ENCODE measurements at places on chromosomes 1 and 21.

DNA sequence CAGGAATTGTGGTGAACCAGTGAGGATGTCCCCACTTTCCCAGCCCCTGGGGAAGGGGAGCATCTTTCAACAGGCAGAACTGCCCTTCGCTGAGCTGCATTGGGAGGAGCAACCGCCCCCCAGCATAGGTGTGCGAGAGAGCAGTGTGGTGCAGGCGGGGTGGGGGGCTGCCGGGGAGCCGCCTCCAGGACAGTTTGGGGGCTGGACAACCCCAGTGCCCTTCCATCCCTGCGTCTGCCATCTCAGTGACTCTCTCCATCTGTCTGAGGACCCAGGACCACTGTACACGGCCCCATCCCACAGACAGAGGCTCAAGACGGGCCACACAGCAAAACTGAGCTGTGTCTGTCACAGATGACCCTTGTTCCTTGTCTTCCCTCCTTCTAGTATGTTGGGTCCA is 14.2 kb downstream of the PODN start:
- DNase-seq = no peak

GRCh38 chr1:26945138-26945537 is 15.1 kb downstream of the KDF1 start:
- DNase-seq = no peak

- DNase-seq = no peak
Observed at GRCh38 chr1:202438393-202439174, 90.1 kb downstream of the PPP1R12B start.

- DNase-seq = peak; percentile 45
Observed at GRCh38 chr1:1591452-1591851, 8.5 kb downstream of the FNDC10 start.

DNA sequence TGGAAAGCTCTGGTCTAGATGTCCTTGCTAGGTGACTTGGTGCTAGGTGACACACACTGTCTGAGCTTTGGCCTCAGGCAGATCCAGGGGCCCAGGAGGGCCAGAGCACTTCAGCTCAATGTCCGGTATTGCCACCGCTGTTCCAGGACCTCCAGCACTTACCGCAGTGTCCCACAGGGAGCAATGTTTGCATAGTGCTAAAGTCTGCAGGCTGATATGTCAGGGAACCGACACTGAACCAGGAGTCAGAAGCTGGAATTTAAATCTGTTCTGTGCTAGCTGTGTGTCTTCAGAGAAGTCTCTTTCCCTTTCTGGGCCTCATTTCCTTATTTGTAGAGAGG is 19.3 kb downstream of the DHCR24 start:
- DNase-seq = no peak

- DNase-seq = no peak
Observed at GRCh38 chr1:150902346-150902745, 15.4 kb downstream of the CTXND2 start.

DNA sequence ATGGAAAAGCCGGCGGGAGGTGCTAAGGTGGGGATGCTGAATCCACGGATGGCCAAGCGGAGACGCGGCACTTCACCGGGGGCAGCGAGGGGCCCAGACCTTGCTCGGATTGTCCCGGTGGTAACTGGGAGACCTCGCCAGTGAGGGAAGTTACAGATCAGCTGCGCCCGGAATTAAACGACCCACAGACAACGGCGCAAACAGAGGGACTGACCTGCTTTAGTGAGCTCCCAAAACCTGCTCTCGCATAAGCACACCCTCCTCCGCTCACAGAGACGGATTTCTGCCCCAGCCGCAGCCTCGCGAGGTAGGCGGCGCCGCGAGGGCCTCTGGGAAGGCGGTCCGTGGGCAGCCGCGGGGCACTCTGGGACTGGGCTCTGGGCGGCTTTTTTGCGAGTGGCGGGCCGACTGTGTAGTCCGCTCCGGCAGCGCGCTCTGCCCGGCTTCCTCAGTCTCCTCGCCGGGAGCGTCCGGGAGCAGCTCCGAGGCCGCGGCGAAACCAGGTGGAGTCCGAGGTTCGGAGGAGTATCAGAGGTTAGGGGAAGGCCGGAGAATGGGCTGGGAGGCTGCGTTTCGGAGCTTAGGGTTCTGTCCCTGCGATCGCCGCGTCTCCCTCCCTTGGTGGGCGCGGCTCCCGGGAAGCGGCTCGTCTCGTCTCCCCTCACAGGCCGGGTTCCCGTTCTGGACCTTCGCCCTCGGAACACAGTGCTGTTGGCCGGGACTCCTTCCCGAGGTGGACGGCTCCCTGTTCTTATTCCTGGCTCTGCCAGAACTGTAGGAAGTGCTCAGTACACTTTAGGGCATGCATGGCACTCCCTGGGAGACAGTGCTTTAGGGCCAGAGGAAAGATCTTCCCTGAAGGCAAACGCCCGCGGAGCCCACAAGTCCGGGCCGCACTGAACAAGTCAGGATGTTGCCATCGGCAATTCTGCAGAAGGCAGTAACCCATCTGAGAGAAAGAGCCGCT is at the start of gene EXO5:
Gene EXO5 (plus strand): TSS at position 393 of the 967 bp plus-strand sequence. CDS start 5,778 bp downstream, outside the sequence.
- DNase-seq = peak; percentile 71

GRCh38 chr1:96073100-96073499 is 648.5 kb upstream of the PTBP2 start:
- no peak for DNase-seq

DNA sequence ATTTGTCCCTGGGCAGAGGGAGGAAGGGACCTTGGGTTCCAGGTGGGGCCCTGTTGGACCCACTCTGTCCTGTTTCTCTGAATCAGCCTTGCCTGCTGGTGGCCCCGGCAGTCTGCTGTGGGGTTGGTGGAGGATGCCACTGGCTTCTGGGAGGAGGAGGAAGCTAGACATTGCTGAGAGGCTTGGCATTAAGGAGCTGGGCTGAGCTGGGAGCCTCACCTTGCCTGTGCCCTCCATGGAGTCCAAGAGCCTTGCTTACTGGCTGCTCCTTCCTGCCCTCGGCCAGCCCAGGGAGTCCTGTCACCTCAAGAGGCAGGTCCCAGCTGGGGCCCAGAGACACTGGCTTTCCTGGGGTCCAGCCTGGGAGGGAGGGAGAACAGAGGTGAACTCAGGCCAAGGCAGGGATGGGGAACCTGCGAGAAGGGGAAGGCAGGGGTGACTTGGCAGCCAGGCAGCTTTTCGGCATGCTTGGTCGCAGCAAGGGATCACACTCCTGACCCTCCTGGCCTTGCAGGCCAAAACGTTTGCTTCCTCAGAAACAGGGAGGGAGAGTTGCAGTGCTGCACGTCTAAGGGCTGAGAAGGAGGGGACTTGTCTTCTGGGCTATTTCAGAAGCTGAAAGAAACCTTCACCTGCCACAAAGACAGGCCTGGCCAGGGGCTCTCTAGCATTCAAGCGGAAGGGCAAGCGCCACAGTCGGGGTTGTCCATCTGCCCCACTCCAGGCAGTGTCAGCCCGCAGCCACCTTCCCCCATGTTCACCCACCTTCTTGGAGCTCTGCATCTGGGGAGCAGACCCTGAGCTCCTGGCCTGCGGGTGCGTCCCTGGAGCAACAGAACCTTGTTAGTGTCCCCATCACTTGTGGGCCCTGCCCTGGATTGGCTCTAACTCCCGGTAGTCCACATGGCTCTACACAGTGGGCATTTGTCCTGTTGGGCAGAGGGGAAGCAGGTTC is 8.9 kb downstream of the TMEM201 start:
- no peak for DNase-seq

- DNase-seq = no peak
Observed at GRCh38 chr1:80023358-80023757, 1016.8 kb upstream of the ADGRL4 start.

- peak; percentile 68 for DNase-seq
Observed at GRCh38 chr1:209590405-209590804, 6.9 kb downstream of the CAMK1G start.

- DNase-seq = no peak
Observed at GRCh38 chr1:176199707-176200106, 7.4 kb downstream of the COP1 start.

GRCh38 chr1:31626223-31627207 is 9.0 kb downstream of the HCRTR1 start:
- DNase-seq = peak; percentile 24

GRCh38 chr1:99540744-99541143 is 105.2 kb upstream of the PALMD start:
- DNase-seq = no peak

DNA sequence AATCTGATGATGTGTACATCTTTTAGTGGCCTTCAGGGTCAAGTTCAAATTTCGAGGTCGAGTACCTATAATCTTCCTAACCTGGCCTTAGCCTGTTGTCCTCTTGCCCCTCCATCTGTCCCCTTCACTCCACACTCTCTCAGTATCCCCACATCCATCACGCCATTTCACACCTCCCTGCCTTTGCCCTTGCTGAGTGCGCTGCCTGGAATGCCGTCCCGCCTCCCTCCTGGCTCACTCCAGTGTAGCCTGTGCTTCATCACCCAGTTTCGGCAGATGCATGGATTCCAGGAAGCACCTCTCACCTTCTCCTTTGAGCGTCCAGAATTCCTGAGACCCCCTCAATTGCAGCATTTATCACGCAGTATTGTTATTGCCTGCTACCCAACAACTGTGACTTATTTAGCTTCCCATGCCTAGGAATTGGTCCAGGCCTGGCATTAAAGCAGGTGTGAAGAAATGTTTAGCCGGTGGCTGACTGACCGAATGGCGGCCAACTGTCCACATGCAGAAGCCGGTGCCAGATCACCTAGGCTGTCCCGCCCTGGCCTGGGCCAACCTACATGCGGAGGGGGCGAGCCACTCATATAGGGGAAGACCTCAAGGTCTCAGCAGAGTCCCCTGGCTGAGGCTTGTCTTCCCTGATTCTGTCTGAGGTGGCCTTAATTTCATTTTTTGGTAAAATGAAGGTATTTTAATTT is 34.5 kb downstream of the MYOM3 start:
- peak; percentile 24 for DNase-seq

DNA sequence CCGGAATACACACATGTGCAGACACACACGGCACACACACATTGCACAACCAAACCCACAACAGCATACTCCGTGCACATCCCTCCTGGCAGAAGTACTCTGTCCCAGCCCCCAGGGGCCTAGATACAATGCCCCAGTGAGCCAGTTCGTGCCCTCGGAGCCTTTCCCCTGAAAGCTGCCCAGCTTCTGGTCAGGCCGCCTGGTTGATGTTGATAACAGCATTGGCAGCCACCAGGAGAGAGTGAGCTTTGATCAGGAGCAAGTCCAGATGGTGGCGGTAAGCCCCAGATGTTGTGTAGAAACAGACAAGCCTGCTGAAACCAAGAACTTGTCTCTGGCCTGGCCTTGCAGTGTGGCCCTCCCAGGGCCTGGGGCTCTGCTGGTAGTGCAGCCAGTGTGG is 109.1 kb downstream of the GRIK3 start:
- no peak for DNase-seq

DNA sequence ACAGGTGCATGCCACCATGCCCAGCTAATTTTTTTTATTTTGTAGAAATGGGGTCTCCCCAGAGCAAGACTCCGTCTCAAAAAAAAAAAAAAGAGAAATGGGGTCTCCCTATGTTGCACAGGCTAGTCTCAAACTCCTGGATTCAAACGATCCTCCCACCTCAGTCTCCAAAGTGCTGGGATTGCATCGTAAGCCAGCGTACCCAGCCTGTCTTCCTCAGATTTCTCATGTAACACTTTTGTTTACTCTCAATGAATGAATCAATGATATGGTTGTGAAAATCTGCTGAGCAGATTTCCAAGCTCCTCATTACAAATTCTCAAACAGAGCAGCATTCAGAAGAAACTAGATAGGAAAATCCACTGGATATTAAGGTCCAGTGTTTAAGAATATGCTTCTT is 6.6 kb downstream of the CMPK1 start:
- no peak for DNase-seq

GRCh38 chr1:206065547-206066145 is 12.7 kb downstream of the RHEX start:
- DNase-seq = no peak

GRCh38 chr1:10192263-10192662 is 18.1 kb upstream of the KIF1B start:
- no peak for DNase-seq

DNA sequence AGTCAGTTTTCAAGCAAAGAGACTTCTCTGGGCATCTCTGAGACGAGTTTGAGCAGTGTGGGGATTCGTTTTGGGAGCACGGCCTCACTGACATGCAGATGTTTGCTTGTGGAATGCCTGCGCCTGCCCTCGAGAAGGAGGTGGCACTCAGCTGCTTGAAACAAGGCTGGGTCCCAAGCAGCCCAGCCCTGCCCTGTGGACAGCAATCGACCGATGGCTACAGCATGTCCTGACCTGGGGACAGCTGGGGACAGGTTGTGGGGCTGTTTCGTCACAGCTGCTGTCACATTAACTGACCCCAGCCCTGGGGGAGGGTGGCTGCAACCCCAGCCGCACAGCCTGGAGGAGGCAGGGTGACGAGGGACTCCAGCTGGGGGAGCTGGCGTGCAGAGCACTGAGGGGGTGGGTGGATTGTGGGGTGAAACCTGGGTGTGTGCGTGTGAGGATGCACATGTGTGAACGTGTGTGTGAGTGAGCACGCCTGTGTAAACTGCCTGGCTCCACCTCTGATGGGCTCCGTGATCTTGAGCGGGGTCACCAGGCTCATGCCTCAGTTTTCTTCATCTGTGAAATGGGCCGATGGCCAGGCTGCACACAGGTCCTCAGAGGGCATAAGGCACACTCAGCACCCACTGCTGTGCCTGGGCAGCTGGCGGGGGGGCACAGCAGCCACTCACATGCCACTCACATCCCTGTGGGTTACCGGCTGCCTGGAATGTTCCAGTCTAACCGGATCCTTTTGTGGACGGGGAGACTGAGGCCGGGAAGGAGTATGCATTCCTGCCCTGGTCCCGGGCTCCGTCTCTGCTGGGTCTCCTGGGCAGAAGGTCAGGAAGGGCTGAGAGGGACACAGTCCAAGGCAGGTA is 49.3 kb downstream of the COL18A1 start:
- DNase-seq = no peak

DNA sequence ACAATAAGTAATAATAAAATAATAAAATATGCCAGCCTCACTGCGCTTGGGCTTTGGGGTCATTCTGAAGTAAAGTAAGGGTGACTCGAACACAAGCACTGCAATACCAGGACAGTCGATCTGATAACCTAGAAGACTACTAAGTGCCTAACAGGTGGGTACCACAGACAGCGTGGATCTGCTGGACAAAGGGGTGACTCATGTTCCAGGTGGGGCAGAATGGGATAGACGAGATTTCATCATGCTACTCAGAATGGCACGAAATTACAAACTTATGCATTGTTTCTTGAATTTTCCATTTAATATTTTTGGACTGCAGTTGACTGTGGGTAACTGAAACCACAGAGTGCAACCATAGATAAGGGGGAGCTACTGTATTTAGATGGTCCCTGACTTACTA is 221.1 kb upstream of the GREM2 start:
- no peak for DNase-seq

DNA sequence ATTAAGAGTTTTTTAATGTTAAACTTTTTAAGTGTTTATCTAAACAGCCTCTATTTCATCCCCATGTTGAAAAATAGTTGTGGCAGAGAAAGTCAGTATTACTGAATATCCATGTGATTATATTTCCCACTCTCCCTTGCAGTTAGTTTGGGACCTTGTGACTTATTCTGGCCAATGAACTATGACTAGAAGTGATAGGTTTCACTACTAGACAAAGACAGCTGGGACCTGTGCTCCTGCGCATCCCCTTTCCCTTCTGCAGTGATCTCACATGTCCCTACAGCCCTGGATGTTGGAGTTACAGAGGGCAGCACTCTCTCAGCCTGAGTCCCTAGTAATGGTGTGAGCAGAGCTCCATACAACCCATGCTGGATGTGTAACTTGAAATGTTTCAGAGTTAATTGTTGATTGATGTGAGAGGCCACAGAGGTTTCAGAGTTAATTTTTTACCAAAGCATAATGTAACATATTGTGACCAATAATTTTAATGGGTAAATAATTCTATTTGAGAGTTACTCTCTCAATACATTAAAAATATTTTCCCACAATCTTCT is 18.7 kb upstream of the SAMD13 start:
- no peak for DNase-seq

Data from mesendoderm (in vitro differentiated cells).